Activated CD4-positive, alpha-beta T cell treated with anti-CD3 and anti-CD28 coated beads, Interleukin-2, amount 50 U/mL, for 48 hours (primary cell): ENCODE measurements at places on chromosomes 3 and 15.

DNA sequence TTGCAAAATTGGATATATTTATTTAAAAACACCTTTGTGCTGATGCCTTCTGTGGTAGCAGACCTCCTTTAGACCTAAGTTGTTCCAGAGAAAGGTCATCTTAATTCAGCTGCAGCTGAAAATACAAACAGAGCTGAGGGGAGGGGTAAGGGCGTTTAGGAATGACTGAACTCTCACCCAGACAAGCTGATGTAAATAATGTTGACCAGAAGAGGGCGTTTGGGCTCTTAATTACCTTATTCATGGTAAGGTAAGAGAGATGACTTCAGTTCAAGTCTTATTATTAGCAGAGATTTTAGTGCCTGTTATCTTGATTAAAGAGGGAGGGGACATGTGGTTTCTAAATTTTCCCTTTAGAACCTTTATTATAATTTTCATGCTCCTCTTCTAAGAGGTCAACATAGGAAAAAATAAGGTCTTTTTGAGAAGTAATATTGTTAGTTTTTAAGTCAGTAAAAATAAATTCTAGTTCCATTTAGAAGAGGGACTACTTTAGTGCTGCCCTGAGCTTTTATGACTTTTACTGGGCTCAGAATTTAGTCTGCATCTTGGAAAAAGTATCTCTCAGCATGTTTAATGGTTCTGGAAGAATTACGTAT, 46.3 kb downstream of the GPR171 start:
- no peak for DNase-seq

GRCh38 chr15:94259121-94259751, 27.9 kb downstream of the MCTP2 start:
- no peak for DNase-seq

DNA sequence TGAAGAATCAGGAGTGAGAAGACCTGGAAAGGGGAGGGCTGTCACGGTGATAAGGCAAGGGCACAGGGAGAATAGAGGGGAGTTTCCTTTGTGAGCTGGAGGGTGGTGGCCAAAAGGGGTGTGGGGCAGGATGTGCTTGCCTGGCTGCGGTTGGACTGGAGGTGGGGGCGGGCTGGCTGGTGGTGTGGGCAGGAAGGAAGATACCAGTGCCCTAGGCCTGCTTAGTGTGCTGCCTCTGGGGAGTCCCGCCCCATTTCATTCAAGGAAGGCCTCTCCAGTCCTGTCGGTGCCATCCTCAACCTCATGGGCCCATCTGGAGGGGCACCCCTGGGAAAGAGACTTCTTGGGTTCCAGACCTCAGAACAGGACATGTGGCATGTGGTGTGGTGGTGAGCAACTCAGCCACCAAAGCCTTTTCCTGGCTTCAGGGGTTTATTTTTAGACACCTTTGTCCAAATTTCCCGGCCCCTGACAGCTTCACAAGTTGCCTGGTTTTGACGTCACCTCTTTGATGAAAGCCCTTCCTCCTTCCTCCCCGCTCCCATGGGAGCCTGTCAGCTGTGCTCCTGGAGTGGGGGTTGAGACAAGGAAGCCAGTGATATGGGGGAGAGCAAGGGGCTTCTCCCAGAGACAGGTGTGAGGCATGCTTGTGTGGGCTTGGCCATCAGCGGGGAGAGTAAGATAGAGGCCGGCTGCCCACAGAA, 15.6 kb downstream of the TEX264 start:
- DNase-seq = peak; percentile 85

- DNase-seq = no peak
Observed at GRCh38 chr15:78761020-78761419, 50.2 kb downstream of the ADAMTS7 start.

DNA sequence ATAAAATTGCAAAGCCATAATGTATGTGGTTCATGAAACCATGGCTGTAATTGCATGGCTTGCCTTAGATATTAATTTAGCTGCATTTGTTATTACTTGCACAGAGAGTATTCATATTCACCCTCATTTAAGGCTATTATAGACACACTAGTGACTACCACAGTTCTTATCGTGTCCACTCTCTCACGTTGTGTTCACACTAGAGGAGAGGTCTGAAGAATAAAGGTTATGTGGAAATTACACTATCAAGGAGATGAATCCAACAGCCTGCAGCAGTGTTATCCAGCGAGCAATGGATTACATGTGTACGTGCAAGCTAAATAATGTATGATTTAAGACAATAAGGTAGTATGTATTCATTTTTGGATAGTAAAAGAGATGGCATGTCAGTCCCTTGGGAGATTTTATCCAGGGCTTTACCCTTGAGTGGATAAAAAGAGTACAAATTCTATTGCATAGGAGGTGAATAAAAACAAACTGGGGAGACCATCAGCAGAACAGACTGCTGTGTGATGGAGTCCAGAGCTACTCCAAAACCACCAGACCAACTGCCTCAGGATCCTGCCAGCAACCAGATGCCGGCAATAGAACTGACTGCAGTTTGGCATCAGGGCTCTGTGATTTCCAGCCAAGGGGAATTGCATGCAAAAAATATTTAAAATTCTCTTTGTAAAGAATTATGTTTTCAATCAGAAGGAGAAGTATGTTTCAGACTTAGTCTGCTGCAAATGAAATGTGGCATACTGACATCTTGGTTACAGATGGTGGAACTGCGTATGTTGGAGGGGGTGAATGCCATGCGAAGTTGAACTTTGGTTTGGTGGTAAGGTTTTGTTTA, 146.6 kb downstream of the RBMS3 start:
- no peak for DNase-seq

GRCh38 chr3:72520690-72521308, 327.4 kb downstream of the SHQ1 start:
- DNase-seq = peak; percentile 63

DNA sequence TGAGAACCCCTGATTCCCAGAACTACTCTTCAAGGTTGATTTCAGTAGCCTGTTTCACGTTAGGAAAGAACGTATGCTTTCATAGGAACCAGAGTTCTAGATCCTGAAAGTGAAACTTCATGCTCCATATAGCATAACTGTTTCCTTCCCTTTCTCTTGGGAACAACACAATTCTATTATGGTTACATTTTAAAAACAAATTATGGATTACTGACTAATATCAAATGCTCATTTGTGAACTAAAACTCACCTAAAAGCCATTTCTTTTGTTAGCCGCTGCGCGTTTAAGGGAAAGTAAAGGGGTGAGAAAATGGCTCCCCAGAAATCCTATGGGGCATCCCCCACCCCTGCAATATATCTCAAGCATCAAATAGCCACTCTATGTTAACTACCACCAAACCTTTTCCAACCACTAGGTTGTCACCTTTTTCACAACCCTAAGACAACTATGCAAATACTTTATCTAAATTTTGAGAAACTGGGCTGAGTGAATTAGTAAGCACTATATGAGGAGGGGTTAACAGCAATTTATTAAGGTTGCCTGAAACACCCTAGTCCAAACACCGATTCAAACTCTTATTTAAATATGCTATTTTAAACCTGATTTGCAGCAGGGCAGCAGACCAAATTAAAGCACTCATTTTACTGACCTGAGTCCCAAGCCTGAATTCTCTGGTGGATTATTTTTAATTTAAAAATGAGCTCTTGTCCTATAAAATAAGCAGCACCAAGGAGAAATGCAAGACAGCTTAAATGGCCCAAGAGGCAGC, 2.4 kb downstream of the SIAH2 start:
- peak; percentile 54 for DNase-seq

GRCh38 chr15:84112025-84112424, 123.5 kb upstream of the GOLGA6L4 start:
- no peak for DNase-seq

DNA sequence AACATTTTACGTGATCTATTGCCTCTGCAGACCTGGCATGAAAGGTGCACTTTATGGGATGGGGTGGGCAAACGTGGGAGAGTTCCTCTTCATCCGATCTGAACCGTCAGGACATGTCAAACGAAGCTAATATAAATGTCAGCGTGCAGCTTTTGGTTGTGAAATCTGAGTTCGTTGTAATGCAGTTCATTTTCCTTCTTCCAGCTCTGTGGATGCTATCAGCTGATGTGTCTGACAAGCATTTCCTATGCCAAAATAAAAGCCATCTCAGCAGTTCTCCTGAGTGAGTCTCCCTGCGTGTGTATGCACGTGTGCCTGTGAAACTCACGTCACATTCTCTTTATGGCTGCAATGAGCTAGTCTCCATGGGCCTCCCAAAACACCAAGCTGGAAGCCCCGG, 512.3 kb downstream of the MCTP2 start:
- no peak for DNase-seq

DNA sequence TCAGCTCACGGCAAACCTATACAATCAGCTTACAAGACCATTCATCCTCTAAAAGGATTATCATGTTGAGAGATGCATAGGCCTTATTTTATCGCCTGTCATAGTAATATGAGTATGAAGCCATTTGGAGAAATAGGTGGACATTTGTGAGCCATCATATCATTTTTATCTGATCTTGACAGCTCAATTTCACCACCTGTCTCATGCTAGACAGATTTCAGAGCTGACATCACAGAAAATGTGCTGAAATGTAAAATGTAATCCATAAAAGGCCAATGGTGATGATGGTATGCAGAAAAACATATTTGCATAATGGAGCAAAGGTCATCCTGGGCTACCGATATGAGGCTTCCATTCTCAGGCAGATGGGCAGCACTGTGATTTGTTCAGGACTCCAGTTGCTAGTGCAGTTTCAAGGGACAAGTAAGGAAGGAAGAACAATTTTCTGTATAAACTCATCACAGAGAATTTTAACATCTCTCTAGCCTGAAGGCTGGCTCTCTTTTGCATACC, 221.5 kb downstream of the ULK4 start:
- DNase-seq = no peak

- no peak for DNase-seq
Observed at GRCh38 chr3:120524171-120524923, 71.8 kb upstream of the NDUFB4 start.

DNA sequence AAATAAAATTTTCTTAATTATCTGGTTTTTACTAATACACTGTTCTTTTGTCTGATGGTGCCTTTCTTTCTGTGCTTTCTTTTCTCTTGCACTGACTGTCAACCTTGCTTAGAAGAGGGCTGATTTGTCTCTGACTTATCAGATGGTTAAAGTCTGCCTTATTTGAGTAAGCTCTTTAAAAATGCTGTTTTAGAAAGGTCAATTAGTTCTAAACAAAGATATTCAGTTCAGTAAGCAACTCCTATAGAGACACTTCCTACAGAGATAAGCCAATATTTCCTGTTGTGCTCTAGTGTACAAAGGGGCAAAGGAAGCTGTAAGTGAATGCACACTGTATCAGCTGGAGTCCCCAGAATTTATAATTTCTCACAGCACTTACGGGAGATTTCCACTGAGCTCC, 153.4 kb upstream of the TSPAN3 start:
- DNase-seq = no peak

GRCh38 chr15:98841419-98841970, 166.1 kb downstream of the PGPEP1L start:
- DNase-seq = no peak

DNA sequence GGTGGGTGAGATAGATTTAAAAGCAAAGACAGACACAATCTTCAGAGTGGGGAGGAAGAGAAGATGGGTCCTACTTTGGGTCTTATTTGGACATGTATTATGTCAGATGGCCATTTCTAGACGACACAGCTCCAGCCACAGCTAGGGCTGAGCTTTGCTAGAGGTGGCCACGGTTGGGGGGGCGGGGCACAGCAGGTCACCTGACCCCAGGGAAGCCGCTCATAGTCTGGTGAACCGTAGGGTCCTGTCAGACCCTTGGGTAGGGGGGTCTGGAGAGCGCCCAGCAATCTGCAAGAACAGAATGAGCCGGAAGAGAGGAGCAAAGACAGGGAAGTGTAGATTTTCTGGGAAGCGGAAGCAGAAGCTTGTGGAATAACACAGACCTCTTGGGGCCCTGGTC, 6.6 kb downstream of the EPB42 start:
- no peak for DNase-seq

DNA sequence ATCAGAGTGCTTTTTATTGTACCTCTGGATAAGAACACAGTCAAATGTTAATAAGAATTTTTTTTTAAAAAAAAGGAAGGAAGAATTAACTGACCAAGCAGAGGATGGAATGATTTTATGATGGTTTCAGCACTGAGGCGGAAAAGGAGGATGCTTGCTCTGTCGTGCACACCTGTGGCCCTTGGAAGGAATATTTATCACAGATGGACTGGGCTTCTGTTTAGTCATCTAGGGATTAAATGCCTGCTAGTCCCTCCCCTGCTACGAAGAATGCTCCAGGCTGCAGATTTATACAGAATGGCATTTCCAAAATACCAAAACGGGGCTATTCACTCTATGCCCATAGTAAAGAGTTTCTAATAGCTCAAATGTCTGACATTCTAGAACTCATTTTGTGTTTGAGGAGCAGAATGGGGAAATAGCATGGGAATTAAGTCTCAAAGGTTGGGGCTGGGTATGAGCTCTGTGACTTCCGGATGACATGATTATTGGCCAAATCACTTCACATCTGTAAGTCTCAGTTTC, 92.8 kb upstream of the BCL6 start:
- no peak for DNase-seq

DNA sequence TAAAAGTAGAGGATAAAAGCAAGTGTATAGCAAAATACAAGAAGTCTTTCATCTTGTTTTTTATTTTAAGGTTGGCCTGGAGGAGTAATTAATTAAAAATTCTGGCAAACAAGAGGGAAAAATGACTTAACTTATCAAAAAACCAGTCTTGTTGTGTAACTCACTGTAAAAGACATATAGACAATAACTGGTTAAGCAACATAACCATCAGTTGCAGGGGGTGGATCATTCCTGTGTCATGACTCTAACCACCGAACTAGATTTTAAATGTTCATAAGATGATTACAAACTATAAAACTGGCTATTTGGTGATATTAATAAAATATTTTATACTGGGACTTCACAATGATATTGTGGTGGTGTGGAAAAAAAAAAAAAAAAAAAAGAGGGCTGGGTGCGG, 130.6 kb downstream of the STAG1 start:
- no peak for DNase-seq

- DNase-seq = no peak
Observed at GRCh38 chr15:101114610-101115009, 137.2 kb downstream of the CHSY1 start.

GRCh38 chr15:77857419-77857818, 220.1 kb downstream of the TBC1D2B start:
- no peak for DNase-seq

DNA sequence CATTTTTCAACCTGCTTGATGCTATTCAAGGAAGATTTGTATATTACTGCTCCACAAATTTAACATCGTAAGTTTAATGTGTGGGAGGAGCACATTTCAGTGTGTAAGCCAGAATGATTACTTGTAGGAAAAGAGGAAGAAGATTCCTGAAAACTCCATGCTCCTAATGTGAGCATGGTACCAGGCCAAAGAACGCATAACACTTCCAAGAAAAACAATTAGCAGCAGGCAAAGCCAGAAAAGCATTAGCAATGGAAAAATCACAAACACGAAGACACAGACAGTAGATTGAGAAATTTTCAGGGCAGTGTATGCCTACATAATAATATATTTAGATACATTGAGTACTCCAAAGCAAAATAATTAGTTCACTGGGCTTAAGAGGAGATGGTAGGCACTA, 96.6 kb upstream of the CBLB start:
- no peak for DNase-seq

DNA sequence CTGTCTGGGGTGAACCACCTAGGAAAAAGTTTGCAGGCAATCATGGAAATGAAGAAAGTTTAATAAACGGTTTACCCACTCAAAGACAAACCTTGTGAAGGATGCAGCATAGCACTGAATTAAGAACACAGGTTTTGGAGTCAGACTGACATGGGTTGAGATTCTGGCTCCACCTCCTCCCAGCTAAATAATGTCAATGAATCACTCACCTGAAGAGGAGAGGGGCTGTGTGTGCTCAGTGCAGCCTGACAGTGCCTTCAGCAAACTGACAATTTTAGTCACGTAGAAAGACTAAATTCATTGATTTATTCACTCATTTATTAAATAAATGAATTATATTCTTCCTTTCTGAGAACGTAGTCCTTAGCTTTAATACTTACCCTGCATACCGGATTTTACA, 18.9 kb downstream of the NR1I2 start:
- no peak for DNase-seq
